ENCODE measurements at places on chromosomes 2 and 18.

DNA sequence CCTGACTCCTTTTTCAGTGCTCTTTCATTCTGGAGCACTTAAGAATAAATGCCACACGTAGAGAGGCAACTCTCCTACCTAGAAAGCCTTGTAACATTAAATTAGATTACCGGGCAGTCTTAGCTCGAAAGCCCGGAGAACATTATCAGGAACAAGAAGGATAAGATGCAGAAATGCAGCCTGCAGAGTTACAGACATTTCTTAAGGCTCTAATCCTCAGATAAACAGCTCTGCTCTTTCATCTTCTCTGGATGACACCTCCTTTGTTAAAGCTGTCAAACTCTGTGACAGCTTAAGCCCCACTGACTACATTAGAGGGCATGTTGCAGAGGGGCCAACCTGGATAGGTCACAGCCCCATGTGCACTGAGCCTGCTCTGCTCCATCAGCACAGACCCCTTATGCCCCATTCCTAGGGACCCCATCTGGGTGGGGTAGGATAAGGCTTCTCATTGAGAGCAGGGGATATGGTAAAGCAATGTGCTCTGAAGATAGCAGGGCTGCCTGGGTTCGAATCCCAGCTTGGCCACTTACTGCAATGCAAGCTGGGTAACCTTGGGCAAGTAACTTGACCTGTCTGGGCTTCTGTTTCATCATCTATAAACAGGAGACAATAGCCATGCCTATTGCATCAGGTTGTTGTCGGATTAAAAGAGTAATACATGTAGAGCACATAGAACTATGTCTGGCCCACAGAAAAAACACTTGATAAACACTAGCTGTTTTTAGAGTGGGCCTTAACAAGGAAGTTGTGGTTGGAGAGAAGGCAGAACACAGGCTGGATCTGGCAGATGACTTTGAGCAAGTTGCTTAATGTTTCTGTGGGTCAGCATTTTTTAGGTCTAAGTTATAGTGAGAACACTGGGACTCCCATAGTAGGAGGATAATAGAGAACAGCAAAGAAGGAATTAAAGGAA, 111.4 kb downstream of the THNSL2 start:
- DNase-seq = no peak

DNA sequence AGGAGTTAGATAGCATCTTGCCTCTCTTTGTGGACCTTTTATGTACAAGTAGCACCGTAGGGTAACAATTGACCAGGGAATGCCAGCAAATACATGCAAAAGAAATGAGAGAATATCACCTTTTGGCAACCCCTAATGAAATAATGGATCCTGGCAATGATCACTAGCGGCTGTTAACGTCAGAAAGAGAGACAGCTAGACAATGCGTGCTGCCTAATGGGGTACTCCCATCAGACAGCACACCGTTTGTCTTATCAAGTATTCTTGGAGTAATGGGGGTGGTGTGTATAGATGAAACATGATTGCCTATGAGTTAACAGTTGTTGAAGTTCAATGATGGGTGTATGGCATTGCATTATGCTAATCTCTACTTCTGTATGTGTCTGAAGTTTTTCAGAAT, 1.6 kb downstream of the ELAC1 start:
- no peak for DNase-seq

DNA sequence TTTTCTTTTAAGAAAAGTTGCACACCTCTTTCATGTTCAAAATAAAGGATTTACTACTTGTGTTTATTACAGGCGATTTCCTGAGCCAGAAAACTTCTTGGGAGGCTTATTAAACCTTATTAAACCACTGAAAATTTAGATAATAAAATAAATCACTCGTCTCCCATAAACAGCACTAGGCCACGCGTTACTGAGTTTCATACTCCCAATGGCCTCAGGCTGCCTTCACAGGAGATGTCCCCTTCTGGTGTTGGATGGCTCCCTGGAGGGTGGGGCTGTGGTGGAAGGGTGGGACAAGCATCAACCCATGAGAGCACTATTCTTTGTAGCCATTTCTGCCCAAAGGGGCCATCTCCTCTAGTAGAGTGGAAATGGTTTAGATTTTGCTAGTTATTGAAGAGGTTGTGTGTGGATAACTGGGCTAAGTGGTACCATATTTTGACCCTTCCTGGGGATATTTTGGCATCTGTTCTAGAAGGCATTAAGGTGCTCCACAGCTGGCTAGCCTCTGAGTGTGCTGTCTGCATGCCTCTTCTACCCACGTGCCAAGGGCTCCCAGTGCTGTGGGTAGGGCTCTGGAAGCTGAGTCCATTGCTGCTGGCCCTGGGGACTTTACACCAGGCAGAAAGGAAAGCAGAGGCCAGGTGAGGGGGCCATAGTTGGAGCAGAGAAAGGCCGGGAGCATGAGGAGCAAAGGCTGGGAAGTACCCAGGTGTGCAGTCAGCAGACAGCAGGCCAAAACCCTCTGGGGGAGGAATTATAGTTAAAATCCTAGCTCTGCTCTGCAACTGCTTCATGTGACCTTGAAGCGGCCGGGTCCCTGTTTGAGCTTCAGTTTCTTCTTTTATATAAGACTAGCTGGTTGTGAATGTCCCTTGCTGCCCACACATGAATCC, 121.7 kb upstream of the SMAD2 start:
- no peak for DNase-seq

DNA sequence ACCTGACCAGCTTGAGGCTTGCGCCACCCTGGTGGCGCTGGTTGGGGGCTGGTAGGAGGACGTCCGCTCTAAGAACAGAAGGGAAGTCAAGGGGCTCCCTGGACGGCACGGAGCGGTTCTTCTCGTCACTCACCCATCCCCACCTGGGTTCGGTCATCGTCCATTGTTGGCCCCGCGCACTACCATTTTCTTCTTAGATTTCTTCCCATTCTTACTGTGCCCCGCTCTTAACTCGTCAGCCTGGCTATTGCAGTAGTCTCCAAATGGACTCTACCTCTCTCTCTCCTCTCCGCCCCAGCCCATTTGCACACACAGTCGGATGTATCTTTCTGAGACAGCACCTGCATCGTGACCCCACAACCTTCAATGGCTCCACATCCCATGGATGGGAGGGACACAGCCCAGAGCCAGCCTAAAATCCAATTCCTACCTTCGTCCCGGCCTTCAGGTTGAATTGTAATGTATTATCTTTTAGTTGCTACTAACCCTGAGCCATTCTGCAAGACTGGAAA, 814 bp upstream of the RAB1A start:
- DNase-seq = no peak

GRCh38 chr18:12863687-12864216, 20.3 kb downstream of the PTPN2 start:
- no peak for DNase-seq

All from CD4-positive, alpha-beta T cell treated with Interleukin-21 for 1 hour (primary cell).